ENCODE measurements at places on chromosomes 3 and 15.

DNA sequence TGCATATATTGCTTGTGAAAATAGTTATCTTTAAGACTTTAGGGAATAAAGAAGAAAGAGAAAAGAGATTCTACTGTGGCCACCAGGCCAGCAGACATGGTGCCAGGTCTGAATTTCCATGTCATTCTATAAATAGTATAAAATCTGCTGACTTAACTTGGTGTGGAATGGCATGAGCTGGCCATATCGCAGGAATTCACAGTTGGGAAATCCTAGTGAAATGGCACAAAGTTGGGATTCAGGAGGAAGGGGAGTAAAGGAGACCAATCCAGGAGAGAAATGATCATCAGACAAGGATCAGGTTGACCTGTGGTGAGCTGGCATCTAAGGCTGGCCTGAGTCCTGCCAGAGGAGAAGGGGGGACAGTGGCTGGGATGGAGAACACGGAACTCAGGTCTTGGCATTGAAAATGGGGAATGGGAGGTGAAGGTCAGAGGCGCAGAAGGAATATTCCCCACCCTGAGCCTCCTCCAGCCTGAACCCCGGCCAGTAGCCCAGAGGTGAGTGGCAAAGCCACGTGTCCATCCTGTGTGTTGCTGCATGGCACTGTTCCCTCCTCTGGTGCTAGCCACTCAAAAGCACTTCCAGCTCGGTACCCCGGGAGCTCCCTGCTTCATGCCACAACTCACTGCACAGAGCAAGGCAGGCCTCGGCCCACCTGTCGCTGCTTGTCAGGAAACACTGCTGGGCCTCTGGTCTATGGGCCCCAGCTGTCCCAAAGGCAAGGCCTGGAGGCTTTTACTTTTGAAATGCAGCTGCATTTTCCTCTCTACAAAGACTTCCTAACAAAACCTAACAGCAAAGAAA is 51.4 kb downstream of the SSUH2 start:
- no peak for DNase-seq

- no peak for DNase-seq
These were observed 264.2 kb upstream of the TLE3 start for GRCh38 chr15:70361891-70362290.

DNA sequence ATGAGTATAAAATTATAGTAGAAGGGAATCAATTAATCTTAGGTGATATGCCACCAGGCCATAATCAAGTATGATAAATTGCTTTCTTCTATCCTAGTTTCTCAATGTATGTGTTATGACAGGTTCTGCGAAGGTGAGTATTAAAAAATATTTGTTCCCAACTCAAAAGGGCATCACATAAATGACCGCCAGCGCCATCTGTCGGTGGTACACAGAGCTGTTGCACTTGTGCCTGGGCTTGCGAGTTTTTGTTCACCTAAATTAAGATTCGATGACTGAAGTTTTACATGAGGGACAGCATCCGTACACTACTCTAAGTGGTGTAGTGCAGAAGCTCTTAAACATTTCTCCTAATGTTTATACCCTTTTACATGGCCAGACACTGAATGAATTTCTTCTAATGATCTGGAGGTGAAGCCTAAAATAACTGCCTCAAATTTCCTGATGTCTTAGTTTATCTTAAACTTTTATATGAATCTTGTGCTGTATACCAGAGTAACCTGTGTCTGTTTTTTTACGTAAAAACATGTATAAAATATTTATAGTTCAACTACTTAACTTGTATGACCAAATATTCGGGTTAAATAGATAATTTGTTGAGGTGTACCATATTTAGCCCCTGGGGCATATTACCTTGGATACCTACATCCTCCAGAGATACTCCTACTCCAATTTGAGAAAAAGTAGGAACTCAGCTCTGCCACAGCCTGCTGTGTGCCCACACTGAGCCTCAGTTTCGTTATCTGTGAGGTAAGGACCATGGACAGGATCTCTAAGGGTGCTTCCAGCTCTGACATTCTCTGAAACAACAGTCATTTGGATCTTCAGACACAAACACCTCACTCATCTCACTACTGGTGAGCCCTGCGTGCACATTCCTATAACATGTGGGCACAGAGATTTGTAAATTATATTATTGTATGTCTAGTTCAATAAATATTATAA is 365.6 kb downstream of the MAGI1 start:
- peak; percentile 74 for DNase-seq

- no peak for DNase-seq
These were observed 439.8 kb downstream of the RBMS3 start for GRCh38 chr3:29720665-29721064.

All from hematopoietic multipotent progenitor cell treated with erythropoietin and hydrocortisone succinate and interleukin-3 and kit ligand, for 6 days (in vitro differentiated cells).